Caco-2 (cell line): ENCODE measurements at places on chromosomes 3 and 15. TPM values are rescaled to one million over a fixed set of nuclear protein-coding genes. Genes with fewer than 3 reads are reported as not detected.

- peaks cover 14% of the 10 kb centered on the region for H3K4me1 ChIP-seq
- H3K36me3 ChIP-seq = no peaks in the 10 kb centered on the region
- H3K4me3 ChIP-seq = no peak overlapping the region
- peak; percentile 63 for DNase-seq
Measured at GRCh38 chr15:58269455-58270414, 131.6 kb downstream of the AQP9 start.

- H3K4me3 ChIP-seq = no peak overlapping the region
- no peaks in the 10 kb centered on the region for H3K27me3 ChIP-seq
- H3K4me1 ChIP-seq = no peaks in the 10 kb centered on the region
- no peak for DNase-seq
- H3K36me3 ChIP-seq = no peaks in the 10 kb centered on the region
Measured at GRCh38 chr15:81091889-81092558, 42.0 kb upstream of the CFAP161 start.

DNA sequence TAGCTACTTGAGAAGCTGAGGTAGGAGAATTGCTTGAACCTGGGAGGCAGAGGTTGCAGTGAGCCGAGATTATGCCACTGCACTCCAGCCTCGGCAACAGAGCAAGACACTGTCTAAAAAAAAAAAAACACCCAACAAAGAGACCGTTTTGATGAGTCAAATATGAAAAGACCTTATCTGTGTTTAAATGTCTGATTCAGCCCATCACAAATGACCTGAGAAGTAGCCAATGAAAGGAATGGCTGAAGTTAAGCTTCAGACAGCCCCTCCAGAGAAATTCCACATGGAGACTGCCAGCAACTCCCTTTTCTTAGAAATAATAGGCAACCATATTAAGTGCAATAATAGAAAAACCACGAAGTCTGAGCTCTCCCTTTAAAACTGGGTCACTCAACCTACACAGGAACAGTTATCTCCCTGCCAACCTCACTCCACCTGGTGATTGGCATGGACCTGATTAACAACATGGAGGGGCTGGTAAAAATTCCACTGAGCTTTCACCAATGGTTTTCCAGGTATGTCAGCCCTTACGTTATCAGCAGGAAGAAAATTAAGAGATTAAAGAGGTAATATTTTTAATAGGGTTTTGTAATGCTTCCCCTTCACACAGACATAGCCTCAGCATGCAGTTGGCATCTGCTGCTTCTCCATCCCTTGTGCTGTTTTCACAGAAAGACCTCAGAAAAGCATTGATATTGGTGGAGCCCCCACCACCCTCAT lies 238.1 kb upstream of the STT3B start:
- no peaks in the 10 kb centered on the region for H3K36me3 ChIP-seq
- peak overlapping the region; percentile 63 for H3K27ac ChIP-seq
- H3K4me1 ChIP-seq = peaks cover 53% of the 10 kb centered on the region
- no peak overlapping the region for H3K4me3 ChIP-seq

DNA sequence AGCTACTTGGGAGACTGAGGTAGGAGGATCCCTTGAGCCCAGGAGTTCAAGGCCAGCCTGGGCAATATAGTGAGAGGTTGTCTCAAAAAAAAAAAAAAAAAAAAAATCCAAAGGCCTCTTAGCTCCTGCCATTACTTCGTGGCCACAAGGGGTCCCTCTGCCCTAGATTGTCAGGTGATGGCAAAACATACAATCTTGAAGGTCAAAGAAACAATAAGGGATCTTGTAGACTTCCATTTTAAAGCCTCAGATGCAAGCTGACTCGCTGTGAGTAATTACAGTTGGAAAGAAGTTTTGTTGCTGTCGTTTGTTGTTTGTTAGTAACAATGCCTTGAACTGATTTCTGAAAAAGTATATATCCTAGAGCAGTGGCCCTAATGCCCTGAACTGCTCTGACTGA lies 55.9 kb upstream of the PLCL2 start:
- H3K27me3 ChIP-seq = no peaks in the 10 kb centered on the region
- H3K36me3 ChIP-seq = no peaks in the 10 kb centered on the region
- no peak for DNase-seq
- no peaks in the 10 kb centered on the region for H3K4me1 ChIP-seq

DNA sequence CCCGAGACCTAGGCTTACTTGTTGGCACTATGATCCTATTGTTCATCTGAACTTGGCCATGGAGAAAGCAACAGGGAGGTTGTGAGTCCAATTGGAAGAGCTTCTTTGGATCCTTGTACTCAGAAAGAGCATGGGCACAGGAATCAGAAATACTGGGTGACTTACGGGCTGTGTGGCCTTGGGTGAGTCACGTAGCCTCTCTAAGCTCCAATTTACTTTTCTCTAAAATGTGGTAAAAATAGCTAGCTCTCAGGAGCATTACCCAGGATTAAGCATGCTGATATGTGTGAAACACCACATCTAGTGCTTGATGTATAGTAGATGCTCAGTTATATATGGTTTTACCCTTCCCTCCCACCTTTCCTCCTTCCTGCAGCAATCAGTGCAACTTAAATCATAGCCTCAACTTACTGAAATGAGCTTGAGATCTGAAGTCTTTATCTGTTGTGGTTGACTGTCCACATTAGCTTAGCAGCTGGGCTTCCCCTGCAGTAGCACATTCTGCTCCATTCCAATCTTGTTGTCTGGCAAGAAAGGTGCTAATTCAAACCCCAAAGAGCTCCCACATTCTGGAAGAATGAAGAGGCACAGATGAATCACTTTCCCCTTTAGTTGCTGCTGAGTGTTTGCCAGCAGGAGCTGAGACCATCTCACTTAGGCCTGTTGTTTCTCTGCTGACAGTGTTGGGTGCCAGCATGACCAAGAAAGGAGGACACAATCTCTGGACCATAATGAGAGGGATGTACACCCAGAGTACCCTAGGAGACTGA lies 299.1 kb upstream of the TRIM42 start:
- no peak overlapping the region for H3K4me3 ChIP-seq
- H3K27ac ChIP-seq = no peak overlapping the region
- no peaks in the 10 kb centered on the region for H3K27me3 ChIP-seq

- no peak overlapping the region for H3K27ac ChIP-seq
- no peaks in the 10 kb centered on the region for H3K27me3 ChIP-seq
- peak overlapping the region; percentile 14 for H3K4me3 ChIP-seq
- no peak for DNase-seq
- H3K4me1 ChIP-seq = 0 out of 2 replicates have a peak, but pooled peaks cover 8% of the 10 kb centered on the region
- no peaks in the 10 kb centered on the region for H3K36me3 ChIP-seq
Measured at GRCh38 chr15:84983711-84984110, 2.1 kb downstream of the PDE8A start.

- H3K27ac ChIP-seq = no peak overlapping the region
- DNase-seq = no peak
- H3K4me3 ChIP-seq = no peak overlapping the region
- H3K36me3 ChIP-seq = no peaks in the 10 kb centered on the region
- peaks cover 1% of the 10 kb centered on the region; the same call in 1 of the 2 replicates for H3K27me3 ChIP-seq
Measured at GRCh38 chr3:138987181-138987580, 18.9 kb downstream of the PRR23A start.

DNA sequence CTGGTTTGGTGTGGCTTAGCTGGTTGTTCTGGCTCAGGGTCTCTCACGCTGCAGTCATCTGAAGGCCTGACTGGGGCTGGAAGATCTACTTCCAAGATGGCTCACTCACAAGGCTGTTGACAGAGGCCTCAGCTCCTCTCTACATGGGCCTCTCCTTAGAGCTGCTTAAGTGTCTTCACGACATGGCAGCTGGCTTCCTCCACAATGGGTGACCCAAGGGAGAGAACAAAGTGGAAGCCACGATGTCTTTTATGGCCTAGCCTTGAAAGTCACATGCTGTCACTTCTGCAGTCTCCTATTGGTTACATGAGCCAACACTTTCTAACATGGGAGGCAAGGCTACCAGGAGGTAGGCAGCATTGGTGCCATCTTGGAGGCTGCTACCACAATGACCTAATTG lies 13.4 kb upstream of the PDE8A start:
- DNase-seq = no peak
- H3K27ac ChIP-seq = no peak overlapping the region
- no peaks in the 10 kb centered on the region for H3K36me3 ChIP-seq
- no peaks in the 10 kb centered on the region for H3K4me1 ChIP-seq
- H3K4me3 ChIP-seq = no peak overlapping the region

DNA sequence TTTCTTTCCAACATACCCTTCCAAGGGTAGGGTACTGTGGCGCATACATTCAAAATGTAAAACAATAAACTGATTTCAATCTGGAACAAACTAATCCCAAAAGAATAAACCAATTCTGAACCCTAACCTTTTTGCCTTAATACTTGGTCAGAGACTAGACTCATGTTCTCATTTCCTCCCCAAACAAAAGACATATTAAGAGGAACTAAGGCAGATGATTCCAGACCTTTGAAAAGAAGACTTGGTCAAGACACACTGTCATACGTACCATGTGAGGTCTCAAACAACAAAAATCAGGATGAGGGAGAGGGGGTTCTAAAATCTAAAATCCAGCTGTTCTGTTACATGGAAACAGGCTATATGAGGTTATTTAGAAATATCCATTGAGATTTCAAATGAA lies 102.1 kb downstream of the RFTN1 start:
- H3K4me1 ChIP-seq = no peaks in the 10 kb centered on the region
- H3K36me3 ChIP-seq = no peaks in the 10 kb centered on the region
- no peak overlapping the region for H3K27ac ChIP-seq
- H3K27me3 ChIP-seq = no peaks in the 10 kb centered on the region
- DNase-seq = no peak

- peaks cover 6% of the 10 kb centered on the region for H3K4me1 ChIP-seq
- H3K27me3 ChIP-seq = no peaks in the 10 kb centered on the region
- no peaks in the 10 kb centered on the region for H3K36me3 ChIP-seq
Measured at GRCh38 chr3:178895178-178895789, 176.3 kb downstream of the ZMAT3 start.

GRCh38 chr3:8254489-8254888 lies 247.1 kb upstream of the LMCD1 start:
- no peak overlapping the region for H3K27ac ChIP-seq
- H3K27me3 ChIP-seq = no peaks in the 10 kb centered on the region

DNA sequence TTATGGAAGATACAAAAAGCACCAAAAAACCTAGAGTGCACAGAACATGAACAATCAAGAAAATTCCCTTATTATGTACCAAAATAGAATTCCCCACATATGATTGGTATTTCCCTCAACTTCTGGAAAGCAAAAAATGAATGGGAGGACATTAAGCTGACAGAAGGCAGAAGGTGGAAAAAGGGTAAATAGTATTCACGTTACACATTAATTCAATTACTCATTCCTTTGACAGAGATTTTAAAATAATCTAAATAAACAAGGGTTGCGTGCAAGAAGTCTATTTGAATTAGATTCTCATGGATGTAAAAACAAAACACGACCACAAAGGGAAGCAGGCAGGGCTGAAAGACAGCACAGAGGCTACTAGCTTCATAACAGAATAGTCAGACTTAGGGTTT lies 260.5 kb upstream of the ZPLD1 start:
- no peak for DNase-seq
- H3K27ac ChIP-seq = no peak overlapping the region
- no peaks in the 10 kb centered on the region for H3K27me3 ChIP-seq
- no peak overlapping the region for H3K4me3 ChIP-seq

DNA sequence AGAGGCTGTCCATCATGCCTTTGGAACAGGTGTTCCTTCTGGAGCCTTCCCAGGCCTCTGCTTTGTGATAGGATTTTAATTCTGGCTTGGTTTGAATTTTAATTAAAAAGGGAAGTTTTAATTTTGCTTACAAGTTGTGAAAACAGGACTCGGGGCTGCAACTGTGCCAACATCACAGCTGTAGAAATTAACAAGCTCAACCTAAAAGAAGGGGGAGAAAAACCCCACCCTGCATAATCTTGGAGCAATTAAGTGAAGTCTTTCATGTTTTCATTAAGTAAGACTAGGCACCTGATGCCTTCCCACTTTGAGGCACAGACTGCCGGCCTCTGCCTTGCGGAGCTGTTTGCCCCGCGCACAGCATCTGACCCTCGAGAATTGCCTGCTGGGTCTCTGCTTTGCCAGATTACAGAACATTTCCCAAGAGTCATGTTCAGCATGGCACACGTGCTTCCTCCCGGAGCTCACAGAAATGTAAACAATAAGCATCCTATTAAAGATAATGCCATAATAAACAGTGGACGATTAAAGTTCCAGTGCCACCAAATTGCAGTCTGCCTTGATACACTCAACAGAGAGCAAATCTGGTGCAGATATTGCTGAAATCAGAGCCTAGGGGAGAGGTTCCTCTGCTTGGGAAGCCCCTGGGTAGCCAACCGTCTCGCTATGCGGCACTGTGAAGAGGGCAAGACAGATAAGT lies 364.2 kb downstream of the LRTM1 start:
- H3K27me3 ChIP-seq = no peaks in the 10 kb centered on the region
- H3K4me1 ChIP-seq = no peaks in the 10 kb centered on the region
- H3K36me3 ChIP-seq = no peaks in the 10 kb centered on the region

- H3K27ac ChIP-seq = no peak overlapping the region
- H3K27me3 ChIP-seq = no peaks in the 10 kb centered on the region
- no peaks in the 10 kb centered on the region for H3K4me1 ChIP-seq
Measured at GRCh38 chr3:73734211-73735089, 109.7 kb upstream of the PDZRN3 start.

DLL4 gene
- 3.4 TPM in 2 replicates for total RNA-seq

ZNF80 gene
- total RNA-seq = not detected in 2 replicates

MYL3 gene
- 13.0 and 13.8 TPM in 2 replicates for total RNA-seq

CCDC39 gene
- not detected in 2 replicates for total RNA-seq
